ENCODE measurements at places on chromosomes 12 and 14.

DNA sequence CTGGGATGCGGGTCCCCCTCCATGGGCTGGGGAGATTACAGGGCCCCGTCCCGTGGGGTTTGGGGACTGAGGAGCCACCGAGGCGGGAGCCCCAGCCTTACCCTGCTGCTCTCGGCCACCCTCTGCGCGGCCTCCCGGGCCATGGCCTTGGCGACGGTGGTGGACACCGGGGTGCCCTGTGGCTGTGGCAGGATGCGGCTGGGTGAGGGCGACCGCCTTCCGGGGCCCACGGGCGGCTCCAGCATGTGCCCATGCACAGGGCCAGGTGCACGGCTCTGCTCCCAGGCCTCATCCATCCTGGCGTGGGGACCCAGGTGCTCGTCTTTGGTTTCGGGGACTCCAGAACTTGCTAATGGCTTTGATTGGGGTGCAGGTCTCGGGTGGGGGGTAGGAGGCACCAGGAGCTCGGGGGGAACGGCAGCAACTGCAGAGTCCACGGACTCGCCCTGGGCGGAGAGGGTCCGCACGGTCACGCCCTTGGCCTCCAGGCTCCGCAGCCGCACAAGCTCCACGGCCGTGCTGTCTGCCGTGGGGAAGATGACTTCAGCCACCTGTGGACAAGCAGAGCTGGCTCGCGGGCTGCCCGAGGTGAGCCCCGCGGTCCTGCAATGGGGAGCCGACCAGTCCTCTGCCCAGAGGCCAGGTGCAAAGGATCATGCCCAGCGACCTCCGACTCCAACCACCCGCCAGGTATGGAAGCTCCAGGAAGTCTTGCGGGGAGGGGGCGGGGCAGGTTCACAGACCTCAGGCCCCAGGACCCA, 99.2 kb downstream of the PIWIL1 start:
- DNase-seq = no peak

GRCh38 chr14:69395929-69396328, 2.2 kb downstream of the ERH start:
- no peak for DNase-seq

- DNase-seq = no peak
These were observed 12.7 kb downstream of the PROX2 start for GRCh38 chr14:74863274-74863673.

DNA sequence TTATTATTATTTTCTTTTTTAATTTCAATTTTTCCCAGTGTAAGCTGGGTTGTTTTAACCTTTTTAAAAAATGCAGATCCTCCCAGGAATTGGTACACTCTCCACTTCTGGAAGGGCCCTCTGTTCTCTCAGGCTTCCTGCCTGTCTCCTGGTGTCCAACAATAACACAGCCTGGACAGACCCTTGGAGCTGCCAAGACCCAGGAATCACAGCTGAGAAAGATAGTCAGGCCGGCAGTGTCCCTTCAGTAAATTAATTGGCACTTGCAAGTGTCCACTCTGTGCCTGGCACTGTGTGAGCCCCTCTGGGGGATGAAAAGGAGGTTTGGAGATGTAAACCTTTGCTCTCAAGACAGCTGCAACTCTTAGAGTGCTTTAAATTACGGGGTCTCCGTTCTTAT, 113.3 kb downstream of the SMOC1 start:
- DNase-seq = no peak

DNA sequence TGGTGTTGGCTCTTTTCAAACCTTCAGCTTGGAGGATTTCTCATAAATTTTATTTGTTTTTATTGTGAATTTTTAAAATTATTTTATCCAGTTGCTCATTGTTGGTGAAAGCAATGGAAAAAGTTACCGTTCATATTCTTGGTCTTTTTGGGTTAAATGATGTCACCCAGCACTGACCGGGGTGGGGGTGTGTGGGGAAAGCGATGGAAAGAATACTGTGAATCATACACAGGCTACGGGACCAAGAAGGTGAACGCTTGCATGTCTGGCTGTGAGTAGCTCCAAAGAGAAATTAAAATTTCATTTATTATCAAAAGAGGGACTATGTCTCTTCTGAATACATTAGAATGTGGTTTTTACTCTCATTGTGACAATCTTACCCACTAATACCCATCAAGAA, 430.1 kb downstream of the AEBP2 start:
- no peak for DNase-seq

- DNase-seq = no peak
These were observed 28.2 kb downstream of the DACT1 start for GRCh38 chr14:58665773-58666500.

GRCh38 chr12:66516133-66516532, 162.7 kb downstream of the GRIP1 start:
- no peak for DNase-seq

All from activated naive CD4-positive, alpha-beta T cell (primary cell).